ENCODE measurements at places on chromosomes 3 and 15. TPM values are rescaled to one million over a fixed set of nuclear protein-coding genes. Genes with fewer than 3 reads are reported as not detected.

Gene P2RY13
- polyA plus RNA-seq: not detected

Gene SLCO2A1
- polyA plus RNA-seq: 4.8 TPM

Gene THPO
- polyA plus RNA-seq: not detected

- no peak for DNase-seq
Measured at GRCh38 chr15:38351466-38351865, 98.8 kb downstream of the SPRED1 start.

- DNase-seq: no peak
Measured at GRCh38 chr3:183745300-183746098, 47.9 kb downstream of the YEATS2 start.

DNA sequence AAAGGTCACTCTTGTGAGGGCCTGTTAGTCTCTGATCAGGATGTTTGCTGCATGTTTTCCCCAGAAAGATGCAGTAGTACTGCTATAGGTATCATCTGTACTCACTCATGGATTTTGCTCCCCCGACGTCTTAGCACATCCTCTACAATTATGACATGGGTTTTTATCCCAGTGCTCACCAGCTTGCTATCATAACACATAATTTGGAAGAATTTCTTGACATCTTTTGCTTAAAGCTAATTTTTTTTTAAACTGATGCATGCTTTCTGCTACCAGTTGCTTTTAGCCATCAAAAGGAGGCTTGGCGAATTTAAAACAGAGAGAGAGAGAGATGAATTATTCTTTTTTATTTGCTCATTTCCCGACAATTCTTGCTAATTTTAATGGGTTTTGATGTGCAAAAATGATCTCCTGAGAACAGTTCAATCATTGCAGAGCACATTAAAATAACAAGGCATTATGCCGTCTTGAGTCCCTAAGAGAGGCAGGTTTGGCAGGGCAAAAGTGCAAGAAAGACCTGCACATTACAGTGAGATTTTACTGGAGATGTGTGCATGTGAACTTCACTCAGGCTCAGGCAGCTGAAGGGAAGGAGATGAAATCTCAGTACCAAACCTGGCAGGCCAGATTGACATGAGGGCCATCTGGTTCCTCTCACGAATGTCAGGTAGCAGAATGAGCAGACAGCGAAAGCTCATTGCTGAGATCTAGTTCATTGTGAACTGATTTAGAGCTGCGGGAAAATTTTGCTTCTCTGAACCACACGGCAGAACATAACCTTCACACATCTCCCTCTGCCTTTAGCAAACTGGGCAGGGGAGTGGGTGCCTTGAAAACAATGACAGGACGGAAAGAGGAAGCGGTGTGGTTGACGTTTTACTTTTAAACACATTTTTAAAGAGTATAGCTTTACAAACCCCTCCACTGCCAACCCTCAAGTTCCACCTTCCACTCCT, 25.9 kb upstream of the GOLGA8B start:
- DNase-seq: no peak

Gene GOLGA6L7
- polyA plus RNA-seq: not detected

GRCh38 chr15:64447536-64448315, 12.7 kb upstream of the ZNF609 start:
- no peak for DNase-seq

- no peak for DNase-seq
Measured at GRCh38 chr3:97612632-97613031, 151.9 kb upstream of the ARL6 start.

Gene A4GNT
- polyA plus RNA-seq: not detected
